ENCODE measurements at places on chromosomes 12 and 14.

- no peak for DNase-seq
These were observed 13.7 kb downstream of the PRKCH start for GRCh38 chr14:61335049-61335448.

DNA sequence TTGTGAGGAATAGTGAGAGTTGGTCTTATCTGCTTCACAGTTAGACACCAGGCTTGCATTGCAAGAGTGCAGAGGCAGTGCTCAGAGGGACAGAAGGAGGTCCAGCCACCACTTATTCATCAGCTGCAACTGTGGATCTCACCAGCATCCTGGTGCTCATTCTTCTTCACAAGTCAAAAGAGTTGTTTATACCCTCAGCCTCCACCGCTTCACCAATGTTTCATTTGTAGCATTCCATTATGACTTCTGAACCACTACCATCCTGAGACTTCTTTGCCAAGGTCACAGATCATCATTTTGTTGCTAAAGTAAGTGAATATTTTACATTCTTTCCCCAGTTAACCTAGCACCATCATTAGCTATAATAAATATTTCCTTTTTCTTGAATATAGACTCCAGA lies 230.5 kb upstream of the KITLG start:
- DNase-seq: no peak

- DNase-seq: no peak
These were observed 207.7 kb upstream of the PLEKHG7 start for GRCh38 chr12:92495108-92495507.

- DNase-seq: no peak
These were observed 44.6 kb upstream of the C12orf42 start for GRCh38 chr12:103540319-103540718.

- no peak for DNase-seq
These were observed 16.8 kb downstream of the EML1 start for GRCh38 chr14:99809859-99810558.

DNA sequence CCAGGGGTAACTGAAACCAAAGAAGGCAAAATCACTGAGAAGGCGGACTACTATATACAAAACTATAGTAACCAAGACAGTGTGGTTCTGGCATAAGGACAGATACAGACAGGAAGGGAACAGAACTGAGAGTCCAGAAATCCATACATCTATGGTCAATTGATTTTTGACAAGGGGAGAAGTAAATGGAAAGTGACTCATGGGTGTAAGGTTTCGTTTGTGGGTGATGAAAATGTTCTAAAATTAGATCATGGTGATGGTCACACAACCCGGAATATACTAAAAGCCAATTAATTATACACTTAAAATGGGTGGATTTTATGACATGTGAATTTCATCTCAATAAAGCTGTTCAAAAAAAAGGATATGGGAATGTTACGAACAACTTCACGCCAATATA lies 18.7 kb downstream of the ANGEL1 start:
- no peak for DNase-seq

GRCh38 chr12:76690921-76691700 lies 72.8 kb upstream of the ZDHHC17 start:
- DNase-seq: no peak

DNA sequence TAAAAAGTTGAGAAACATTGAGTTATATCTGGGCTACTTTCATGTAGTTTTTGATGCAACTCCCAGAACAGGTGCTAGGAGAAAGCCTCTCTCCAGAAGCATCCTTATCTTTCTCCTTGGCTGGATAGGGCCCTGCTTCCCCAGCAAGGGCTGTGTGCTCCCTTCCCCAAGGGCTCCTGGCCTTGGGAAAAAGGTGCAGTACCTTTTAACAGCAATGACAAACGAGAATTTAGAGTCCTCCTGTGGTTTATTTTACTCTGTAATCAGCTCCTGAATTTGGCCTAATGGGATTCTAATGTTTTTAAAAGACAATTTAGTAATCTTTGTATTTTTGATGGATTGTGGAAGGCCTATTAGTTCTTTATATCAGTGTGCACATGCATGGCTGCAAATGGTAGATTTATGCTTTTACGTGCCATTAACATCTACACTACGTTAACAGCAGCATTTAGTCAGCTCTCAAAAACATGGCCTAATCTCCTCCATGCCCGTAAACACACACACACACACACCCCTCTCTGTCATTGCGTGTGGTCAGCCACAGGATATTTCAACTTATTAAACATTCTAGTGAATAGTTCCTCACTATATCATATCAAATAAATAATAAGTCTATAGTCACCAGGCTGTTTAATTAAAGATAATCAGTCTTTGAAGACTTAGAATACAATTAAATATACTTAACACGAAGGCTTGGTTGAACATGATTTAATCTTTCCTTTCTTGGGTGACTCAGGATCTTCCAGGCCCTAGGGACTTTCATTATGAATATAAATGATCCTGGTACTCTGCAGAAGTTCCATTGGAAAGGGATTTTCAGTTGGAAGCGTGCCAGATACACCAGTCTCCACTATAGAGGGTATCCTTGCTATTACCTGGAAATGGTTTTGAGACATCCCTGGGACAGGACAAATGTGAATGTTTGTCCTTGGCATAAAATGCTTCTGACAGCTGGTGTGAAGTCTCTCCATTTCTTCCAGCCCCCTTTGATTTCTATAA lies 181.4 kb upstream of the PWP1 start:
- no peak for DNase-seq

GRCh38 chr12:75705749-75706711 lies 194.6 kb upstream of the KRR1 start:
- no peak for DNase-seq

- DNase-seq: no peak
These were observed 3.3 kb downstream of the IL26 start for GRCh38 chr12:68222326-68222725.

DNA sequence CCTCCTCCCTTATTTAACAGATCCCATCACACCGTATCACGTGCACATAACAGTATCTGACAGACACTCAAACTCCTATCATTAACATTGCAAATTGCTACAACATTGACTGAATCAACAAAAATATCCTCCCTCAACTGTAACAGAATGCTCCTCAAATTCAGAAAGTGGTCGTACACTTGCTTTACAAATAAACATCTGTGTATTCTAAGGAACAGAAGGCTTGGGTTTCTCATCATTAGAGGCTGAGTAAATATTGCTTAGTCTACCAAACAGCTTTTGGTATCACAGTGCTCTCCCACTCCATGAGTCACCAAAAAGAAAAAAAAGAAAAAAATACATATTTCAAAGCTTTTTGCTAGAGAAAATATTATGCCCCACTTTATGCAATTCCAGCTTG lies 23.9 kb downstream of the FERMT2 start:
- DNase-seq: no peak

- DNase-seq: no peak
These were observed 286.9 kb downstream of the ERC1 start for GRCh38 chr12:1277905-1278304.

- DNase-seq: no peak
These were observed 15.6 kb downstream of the SYNE3 start for GRCh38 chr14:95500772-95501401.

DNA sequence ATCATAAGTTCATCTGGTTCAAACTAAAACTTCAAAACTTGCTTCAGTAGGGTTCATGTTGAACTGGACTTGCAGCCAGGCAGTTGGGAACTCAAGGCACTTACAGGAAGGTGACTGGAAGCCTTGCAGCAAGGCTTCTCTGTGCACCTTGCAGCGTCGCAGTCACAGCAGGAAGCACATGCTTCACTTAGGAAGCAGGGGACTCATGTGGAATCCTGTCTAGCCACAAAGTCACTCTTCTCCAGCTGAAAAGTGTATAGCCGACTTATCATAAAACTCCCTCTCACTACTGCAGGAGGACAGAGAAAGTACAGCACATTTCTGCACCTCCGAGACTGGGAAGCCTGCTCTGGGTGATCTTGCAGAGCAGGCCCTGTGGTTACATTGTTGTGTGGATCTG lies 114.0 kb upstream of the PRB2 start:
- DNase-seq: no peak

GRCh38 chr12:6334940-6335450 lies 6.9 kb downstream of the TNFRSF1A start:
- DNase-seq: no peak

GRCh38 chr12:97300891-97301290 lies 161.7 kb upstream of the RMST start:
- DNase-seq: no peak

GRCh38 chr14:38207736-38208617 lies at the start of gene SSTR1:
SSTR1 (plus strand) TSS chr14:38207904; CDS start chr14:38209390, 1,486 bp downstream.
- DNase-seq: no peak

DNA sequence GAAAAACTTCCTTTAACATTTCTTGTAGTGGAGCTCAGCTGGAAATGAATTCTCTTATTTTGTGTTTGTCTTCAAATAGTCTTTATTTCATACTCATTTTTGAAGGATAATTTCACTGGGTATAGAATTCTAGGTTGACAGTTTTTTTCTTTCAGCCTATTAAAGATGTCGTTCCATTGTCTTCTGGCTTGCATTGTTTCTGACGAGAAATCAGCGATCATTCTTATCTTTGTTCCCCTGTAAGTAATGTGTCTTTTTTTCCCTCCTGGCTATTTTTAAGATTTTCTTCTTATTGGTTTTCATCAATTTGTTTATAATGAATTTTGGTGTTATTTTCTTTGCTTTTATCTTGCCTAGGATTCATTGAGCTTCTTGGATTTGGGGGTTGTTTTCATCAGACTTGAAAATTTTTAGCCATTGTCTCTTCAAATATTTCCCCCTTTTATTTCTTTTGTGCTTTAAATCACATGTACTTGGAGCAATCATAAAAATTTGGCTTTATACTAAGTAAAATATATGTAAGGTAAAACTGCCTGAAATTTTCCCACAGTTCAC lies 89.4 kb downstream of the UNC79 start:
- no peak for DNase-seq

- no peak for DNase-seq
These were observed 495 bp downstream of the ADIPOR2 start for GRCh38 chr12:1691123-1692007.

- no peak for DNase-seq
These were observed 58.1 kb downstream of the SPTB start for GRCh38 chr14:64821651-64822050.

DNA sequence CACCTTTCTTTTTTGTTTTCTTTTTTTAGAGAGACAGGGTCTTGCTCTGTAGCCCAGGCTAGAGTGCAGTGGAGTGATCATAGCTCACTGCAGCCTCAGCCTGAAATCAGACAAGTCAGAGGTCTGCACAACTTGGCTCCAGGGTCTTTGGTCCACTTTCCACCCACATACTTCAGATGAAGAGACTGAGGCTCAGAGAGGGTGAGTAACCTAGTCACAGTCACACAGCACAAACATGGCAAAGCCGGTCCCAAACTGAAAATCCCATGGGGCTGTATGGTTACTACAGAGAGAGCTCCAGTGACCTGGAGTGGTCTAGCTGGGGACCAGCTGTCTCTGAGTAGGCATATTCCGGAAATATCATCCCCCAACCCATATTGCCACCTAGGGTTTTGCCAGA lies 19.2 kb downstream of the LHX5 start:
- DNase-seq: no peak

DNA sequence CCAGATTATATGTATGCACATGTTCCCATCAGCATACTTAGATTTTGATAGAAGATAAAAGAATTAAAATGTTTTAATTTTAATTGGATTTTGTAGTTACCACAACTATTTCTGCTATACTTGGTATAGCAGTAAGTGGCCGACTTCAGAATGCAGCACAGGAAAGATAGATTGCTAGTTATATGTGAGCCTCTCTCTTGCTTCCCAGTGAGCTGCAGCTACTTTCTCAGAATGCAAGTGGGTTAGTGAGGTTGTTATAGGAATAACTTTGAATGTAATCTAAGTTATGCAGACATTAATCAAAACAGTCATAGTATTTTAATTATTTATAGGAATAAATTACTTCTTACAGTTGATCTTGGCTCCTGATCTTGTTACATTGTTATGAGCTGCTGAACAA lies 240.6 kb downstream of the RAD51B start:
- no peak for DNase-seq

DNA sequence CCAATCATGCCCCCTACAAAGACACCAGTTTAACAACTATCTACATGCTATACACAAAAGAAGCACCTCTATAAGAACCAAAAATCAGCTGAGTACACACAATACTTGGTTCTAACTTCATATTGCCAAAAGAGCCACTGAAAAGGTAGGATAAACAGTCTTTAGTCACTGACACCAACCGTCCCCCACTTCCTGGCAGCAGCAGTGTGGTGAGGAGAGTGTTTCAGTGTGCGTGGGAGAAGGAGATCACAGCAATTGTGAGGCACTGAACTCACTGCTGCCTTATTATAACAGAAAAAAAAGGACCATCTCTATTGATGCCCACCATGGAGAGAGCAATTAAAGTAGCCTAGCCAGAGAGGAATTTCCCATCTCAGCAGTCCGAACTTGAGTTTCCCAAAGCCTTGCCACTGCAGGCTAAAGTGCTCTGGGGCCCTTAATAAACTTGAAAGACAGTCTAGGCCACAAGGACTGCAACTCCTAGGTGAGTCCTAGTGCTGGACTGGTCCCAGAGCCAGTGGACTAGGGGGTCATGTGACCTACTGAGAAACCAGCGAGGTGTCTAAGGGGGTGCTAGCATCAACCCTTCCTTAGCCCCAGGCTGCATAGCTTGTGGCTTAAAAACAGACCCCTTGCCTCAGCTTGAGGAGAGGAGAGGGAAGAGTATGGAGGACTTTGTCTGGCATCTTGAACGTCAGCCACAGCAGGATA lies 37.1 kb upstream of the LMNTD1 start:
- no peak for DNase-seq

DNA sequence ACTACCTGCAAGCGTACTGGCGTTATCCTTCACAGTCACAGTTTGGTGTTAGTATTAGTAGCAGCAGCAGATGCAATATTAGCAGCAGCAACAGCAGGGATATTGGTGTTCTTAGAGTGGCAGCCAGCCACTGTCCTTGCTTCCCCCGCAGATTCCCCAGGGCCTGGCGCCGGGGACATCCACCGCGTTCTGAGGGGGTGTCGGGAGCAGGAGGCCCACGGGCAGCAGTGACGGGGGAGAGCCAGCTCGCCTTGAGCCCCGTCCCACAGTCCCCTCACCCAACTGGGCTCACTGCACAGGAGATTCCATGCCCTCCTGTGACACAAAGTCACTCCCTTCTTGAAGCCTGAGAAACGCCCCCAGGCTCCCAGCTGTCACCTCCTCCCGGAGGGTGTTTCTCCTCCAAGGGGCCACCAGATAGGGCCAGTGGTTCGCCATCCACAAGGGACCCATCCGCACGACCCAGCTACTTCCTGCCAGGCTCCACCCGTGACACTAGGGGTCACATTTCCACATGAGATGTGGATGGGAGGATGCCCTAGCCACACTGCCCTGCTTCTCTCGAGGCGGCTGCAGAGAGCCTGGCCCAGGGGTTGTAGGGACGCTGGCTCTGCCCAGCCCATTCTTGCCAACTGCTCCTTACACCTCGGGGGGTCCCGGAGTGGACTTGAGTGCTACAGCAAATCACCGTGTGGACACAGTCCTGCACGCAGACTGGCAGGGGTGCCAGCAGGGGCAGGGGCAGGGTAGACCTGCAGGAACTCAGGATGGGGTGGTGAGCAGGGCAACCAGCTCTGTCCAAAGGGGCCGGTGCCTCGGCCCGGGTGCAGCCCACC lies 123.1 kb downstream of the PIWIL1 start:
- no peak for DNase-seq
